OCI-M1 (cell line): ENCODE measurements at places on chromosomes 7 and 10.

GRCh38 chr10:7474388-7474787 is 63.6 kb upstream of the SFMBT2 start:
- DNase-seq, result no peak

GRCh38 chr7:15571301-15571878 is 9.6 kb upstream of the AGMO start:
- no peak for DNase-seq

DNA sequence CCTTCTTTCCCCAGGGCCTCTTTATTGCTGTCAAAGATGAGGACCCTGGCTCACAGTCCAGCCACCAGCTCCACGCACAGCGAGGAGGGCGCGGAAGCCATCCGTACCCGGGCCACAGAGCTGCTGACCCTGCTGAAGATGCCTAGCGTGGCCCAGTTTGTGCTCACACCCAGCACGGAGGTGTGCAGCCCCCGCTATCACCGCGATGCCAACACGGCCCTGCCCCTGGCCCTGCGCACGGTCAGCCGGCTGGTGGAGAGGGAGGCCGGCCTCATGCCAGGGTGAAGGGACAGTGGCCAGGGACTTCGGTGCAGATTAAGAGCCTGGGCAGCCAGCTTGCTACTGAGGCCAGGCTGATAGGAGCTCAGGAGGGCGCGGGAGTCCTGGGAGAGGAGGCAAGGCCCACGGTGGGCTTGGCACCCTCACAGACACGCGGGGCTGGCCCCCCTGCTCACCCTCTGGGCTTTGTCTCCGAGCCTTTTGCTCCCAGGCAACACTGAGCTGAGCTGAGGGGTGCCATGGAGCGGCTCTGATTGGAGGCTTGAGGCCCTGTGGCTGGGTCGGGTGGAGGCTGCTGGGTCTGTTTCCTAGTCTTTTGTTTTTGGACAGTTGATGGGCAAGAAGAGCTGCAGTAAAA is 15.8 kb downstream of the AP5Z1 start:
- DNase-seq, result no peak

GRCh38 chr7:1080252-1080920 is 7.5 kb upstream of the GPER1 start:
- DNase-seq, result no peak

DNA sequence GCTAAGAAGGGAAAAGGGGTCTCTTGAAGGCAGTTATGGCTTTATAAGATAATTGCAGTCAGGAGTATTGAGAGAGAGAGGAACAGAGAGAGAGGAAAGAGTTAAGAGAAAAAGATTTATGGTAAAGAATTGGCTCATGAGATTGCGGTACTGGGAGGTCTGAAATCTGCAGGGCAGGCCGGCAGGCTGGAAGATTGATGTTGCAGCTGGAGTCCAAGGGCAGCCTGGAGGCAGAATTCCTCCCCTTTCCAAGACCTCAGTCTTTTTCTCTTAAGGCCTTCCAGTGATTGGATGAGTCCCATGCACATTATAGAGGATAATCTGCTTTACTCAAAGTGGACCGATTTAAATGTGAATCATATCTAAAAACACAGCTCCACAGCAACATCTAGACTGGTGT is 68.4 kb downstream of the HACD1 start:
- no peak for DNase-seq

DNA sequence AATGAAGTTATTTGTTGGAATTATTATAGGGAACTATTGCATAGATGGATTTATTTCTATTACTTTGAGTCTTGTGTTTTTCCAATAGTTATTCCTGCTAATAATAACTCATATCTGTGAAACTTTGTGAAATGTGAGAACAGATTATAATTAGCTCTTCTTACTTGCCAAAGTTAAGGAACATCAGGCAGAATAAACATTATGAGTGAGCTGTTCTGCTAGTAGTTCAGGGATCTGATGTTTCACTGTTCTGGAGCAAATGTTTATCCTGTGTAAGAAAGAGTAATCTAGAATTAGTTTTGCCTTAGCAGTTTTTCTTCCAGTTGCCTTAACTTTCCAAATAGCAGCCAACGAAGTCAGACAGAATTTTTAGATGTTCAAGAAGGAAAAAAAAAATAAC is 245.2 kb upstream of the PLXDC2 start:
- no peak for DNase-seq

DNA sequence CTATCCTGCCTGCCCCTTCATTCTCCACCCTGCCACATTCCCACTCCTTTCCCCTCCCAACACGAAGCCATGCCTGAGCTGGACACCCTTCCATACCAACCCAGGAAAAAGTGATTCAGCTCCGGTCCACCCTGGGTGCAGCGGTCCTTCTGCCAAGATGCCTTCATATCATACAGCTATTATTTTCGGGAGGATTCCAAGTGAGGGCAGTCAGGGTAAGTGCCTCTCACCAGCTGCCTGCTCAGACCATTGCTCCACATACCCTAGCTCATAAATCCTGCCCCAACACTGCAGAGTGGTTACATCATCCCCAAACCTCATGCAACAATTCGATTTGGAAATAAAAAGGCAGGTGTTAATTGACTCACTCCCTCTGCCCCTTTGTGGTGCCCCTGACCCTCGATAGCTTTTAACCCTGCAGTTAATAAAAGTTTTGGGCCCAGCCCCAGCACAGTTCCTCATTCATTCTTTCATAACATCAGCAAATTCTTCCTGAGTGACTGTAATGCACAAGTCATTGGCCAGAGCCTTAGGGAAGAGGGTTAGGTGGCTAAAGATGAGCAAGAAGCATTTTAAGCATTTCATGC is 42.6 kb downstream of the ZNF503 start:
- DNase-seq, result peak; percentile 19

DNA sequence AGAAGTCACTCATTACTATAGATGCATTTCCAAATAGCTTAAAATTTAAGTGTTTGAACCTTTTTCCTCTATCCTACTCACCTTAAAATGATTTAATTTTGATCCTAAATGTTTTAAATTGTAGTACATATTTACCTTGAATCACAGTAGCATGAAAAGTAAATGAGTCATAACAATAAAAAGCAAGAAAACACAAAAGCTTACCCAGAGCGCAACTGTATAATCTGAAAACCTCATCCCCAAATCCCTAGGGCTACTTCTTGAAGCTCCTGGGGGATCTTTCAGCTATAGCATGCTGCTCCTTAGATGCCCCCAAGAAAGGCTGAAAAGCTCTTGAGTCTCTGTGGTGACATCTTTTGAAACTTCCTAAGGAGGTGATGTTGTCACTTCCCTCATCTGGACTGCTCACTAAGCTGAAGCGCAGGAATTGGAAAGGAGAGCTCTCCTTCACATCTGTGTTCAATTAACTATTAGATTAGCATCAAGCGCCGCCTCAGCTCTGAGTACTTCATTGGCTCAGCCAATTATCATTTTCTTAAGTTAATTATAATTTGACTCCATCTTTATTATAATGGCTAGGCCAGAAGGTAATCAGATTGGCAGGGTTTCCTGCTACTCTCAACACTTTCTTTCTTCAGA is 60.2 kb downstream of the SEMA3E start:
- no peak for DNase-seq
